Lower leg skin (tissue), 4 donors: ENCODE measurements at places on chromosomes 7 and 10. TPM values are rescaled to one million over a fixed set of nuclear protein-coding genes. Genes with fewer than 3 reads are reported as not detected.

Gene ICA1
- total RNA-seq: 18.3 TPM

GRCh38 chr7:149886018-149886415 lies 12.2 kb downstream of the ATP6V0E2 start:
- DNase-seq: no peak

DNA sequence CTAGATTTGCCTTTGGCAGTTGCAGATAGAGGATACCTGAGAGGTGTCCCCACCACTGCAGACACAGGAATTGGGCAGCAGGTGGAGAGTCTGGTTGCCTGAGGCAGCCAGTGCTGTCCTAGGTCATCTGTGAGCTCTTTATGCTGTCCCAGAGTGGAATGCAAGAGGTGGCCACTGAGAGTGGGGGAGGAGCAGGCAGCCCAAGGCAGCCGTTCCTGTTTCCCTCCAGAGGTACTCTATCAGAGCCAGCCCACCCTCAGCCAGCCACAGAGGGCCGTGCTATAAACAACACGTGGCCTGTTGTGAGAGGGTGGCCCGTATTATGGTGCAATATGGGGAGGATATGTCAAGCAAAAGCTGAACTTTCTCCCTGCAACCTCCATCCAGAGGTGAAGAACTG lies 8.5 kb downstream of the LRRC18 start:
- no peak for DNase-seq

DNA sequence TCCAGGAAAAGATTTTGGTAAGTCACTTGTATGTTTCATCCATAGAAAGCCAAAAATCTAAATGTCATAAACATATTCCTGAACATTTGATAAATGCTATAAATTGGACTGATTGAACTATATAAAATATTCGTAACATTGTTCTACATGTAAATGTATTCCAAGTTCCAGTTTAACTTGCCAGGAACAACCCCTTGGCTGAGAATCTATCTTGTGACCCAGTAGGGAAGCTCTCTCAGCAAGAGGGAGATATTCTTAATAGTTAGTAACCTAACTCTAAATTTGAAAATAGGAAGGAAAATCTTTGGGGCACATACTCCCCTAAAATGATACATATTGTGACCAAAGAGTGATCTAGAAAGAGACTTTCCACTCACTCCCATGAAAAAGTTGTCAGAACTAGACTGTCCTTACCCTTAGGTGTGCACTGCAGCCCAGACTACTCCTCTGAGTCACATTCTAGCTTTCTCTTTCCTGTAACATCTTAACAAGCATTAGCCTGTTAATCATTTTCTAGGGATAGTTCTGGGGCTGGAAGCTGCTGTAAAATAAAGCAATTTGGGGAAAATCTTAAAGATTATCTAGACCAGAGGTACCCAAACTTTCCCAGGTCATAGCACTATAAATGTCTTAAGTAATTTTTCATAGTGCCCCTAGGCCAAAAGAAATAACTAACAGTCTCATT lies 73.7 kb upstream of the SKAP2 start:
- no peak for DNase-seq

Gene NUB1
- total RNA-seq: 48.3 TPM

DNA sequence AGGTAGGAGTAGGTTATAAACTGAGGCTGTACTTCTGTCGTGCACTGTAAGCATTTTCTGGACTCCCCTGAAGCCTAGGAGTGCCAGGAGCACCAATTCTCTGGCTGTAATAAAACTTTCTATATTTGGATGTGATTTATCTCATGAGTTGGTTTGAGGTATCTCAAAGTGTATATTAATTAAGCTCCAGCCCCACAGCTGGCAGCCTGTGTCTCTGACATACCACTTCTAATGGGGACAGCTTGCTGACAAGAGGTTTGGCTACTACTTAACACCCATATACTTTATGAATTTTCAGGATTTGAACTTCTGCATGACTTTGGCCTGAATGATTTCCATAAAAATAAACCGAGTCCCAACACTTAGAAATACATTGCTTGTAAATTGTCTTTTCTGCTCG lies 35.2 kb downstream of the CFAP58 start:
- DNase-seq: no peak

DNA sequence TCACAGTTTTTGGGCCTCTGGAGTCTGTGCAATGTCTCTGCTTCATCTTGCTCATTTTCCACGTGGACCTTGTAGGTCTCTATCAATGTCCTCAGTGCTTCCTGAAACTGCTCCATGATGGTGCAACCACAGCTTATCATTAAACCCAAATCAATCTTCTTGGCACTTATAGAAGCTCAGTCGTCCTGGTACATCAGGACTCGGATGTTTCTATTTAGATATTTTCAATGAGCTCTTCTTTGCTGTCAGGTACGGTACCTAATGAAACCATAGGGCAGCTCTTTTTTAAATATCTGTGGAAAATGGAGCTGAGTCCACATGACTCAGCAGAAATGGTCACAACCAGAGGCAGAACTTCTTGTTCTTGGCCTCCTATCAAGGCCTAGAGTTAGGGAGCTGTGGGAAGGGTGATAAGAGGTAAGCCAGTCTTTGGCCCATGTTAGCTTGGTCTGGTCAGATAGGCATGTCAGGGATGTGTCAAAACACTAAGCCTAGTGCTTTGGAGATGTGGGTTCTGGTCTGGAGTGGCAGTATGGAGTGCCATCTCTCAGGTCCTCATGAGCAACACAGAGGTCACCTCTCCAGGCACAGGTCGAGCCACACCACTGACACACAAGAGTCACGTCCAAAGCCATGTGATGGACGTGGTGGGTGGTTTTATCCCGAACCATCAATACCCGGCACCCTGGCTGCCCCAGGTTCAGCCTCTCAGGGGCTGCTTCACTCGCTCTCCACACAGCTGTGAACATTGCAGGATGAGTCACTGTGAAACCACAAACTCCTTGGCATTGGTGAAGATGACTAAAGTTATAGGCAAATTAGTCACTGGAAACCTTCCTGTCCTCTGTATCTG lies 87.0 kb downstream of the TBXAS1 start:
- DNase-seq: peak; percentile 85

DNA sequence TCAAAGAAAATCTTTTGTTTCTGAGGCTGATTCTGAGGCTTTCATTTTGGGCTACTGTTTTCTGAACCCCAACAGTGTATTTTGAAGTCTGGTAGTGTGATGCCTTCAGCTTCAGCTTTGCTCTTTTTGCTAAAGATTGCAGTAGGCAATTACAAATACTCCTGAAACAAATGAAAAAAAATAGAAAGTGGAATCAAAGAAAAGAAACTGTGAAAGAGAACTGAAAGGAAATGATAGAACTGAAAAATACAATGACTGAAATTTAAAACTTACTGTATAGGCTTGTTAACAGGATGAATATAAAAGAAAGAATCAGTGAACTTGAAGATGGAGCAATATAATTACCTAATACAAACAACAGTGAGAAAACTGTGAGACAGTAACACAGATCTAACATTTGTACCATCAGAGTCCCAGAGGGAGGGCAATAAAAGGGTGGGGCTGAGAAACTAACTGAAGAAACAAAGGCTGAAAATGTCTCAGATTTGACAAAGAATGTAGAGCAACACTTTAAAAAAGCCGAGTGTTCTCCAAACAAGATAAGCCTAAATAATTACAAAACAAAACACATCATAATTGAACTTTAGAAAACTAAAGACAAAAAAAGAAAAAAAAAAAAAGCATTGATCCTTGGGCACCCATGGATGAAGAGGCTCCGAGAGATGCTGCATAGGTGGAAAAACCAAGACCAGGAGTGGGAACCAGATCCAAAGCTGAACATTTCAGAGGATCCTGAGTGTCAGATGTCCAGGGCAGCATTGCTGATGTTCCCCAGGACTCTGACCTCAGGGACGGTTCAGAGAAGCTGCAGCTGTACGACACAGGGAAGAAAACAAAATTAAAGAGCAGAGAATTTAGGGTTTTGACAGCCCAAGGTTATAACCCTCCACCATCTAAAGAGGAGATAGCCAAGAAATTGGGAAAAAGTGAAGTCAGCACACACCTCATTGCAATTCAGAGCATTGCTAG lies 223.2 kb upstream of the IGFBP3 start:
- no peak for DNase-seq

DNA sequence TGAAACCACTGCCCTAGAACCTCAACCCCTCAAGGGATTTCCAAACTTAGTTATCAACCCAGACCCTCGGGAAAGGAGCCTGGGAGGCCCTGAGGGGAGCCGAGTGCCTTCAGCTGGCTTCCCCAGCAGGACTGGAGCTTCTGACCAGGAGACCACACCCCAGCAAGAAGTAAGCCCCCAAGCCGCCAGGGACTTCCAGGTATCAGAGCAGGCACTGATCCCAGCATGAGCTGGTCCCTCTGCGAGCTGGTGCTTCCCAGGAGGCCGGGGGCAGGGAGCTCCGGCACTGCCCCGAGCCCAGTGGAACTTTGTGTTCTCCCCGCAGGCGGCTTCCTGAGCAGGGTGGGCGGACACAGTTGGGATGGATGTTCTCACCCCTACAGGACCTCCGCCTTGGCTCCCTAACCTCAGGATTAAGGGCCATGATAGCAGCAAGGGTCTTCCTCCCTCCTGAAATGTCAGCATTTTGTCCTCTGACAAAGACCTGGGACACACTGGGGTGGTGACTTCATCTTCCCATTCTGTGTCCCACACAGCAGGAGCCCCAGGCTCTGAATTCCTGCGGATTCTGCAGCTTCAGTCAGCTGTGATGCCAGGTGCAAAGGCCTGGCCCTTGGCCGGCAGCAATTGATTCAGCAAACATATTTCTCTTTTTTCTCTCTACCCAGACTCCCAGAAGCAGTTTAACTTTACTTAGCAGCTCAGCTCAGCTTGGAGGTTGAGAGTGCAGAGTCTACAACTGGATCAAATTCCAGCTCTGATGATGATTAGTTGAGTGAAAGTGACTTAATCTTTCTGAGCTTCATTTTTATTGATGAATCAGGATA lies 11.6 kb downstream of the ATP6V0E2 start:
- DNase-seq: no peak

GRCh38 chr7:139711991-139712743 lies 65.6 kb downstream of the HIPK2 start:
- DNase-seq: no peak

- no peak for DNase-seq
Observed at GRCh38 chr10:78579995-78580394, 488.8 kb upstream of the ZMIZ1 start.

GRCh38 chr10:91335147-91335546 lies 75.0 kb upstream of the HECTD2 start:
- DNase-seq: no peak

Gene SPAG6
- not detected for total RNA-seq

Gene MYL10
- total RNA-seq: not detected

- DNase-seq: no peak
Observed at GRCh38 chr10:29537799-29538198, 97.0 kb downstream of the SVIL start.

Gene CTAGE8
- 3.1 TPM for total RNA-seq

DNA sequence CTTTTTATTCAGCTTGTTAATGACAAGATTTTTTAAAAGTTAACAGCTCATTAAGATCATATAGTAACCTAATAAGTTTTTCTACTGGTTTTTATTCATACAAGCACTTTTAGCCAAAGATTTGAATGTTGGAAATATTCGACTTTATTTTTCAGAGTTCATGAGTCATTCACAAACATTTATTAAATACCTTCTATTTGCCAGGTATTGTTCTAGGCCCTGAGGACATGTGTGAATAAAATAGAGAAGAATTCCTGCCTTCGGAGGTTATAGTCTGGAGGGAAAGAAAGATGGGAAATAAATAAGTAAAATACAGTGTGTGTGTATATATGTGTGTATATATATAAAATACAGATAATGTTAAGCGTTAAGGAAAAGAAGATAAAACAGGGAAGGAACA lies 31.5 kb downstream of the BTAF1 start:
- no peak for DNase-seq

- no peak for DNase-seq
Observed at GRCh38 chr10:71784679-71785272, 11.5 kb upstream of the VSIR start.

DNA sequence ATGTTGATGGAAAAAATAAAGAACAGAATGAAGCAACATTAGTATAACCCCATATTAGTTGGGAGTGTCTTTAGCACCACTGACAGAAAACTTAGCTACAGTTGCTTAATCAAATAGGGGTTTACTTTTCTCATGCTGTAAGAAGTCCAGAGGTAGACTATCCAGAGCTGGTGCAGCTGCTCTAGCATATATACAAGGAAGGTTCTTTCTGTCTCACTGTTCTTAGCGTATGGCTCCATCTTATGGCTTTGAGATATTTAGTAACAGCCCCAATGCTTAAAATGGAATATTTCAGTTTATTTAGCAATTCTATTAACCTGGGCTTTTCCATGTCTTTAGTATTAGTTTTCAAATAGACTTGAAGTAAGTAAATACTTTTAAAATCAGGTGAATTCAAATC lies 15.2 kb upstream of the WNT2 start:
- DNase-seq: no peak

Gene STEAP1B
- total RNA-seq: not detected

DNA sequence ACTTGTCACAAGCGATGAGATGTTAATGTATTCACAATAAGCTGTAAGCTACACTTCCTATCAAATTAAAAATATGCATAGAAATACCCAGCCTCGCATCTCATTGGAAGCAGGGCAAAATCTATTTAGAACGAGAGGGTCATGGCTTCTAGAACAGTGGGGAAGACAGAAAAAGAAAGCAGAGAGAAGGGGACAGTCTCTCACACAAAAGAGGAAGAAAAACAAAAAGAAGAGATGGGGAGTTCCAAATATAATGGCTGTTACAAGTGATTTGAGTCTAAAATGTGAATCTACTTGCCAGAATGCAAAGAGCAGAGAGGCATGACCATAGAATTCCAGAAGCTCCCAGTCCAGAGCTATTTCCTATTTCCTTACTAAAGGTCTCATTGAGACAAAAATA lies 13.8 kb downstream of the LRRN3 start:
- DNase-seq: no peak

- DNase-seq: no peak
Observed at GRCh38 chr7:6259257-6259656, 13.2 kb downstream of the CYTH3 start.

DNA sequence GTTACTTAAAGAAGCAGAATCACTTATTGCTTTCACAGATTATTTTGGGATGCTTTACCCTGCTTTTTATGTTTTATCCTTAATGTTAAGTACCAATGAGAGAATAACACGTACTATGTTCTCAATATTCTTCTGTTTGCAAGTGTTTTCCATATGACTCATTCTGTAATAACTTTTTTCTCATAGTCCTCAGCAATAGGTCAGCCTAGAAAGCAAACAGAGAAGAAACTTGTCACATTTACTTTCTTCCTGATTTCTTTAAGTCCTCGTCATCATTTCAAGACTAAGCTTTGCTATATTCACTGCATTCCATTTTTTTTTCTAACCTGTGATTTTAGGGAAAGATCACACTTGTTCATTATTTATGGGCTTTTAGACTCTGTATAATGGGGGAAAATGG lies 6.8 kb upstream of the AGR2 start:
- DNase-seq: no peak

GRCh38 chr10:5559642-5560141 lies 34.9 kb downstream of the CALML3 start:
- peak; percentile 20 for DNase-seq

Gene SLC25A28
- 28.5 TPM for total RNA-seq

DNA sequence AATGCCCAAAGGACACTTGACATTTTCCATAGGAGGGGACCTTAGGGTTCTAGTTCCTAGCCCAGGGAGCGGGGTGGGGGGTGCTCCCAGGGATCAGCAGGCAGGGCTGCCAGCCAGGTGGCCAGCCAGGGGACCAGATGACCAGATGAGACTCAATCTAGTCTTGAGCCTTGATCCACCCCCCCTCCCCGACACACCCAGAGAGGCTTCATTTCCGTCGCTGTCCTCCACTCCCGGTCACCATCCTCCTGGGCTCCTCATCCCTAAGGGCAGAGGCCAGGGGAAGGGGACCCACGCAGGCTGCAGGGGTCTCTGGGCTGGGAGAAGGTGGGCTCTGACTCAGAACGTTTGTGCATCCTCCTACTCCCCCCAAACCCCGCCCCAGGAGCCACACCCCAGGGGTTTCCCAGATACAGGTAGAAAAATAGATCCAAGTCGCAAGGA lies 1.0 kb downstream of the STX1A start:
- DNase-seq: no peak
